Lung (tissue), 17 donors: ENCODE measurements at places on chromosomes 7 and 10. TPM values are rescaled to one million over a fixed set of nuclear protein-coding genes. Genes with fewer than 3 reads are reported as not detected.

The MASTL gene
- polyA plus RNA-seq, result 5.0 TPM

The UPK3B gene
- polyA plus RNA-seq, result 24.3 TPM

The SVIL gene
- 13.6 TPM for polyA plus RNA-seq

The WIPF3 gene
- polyA plus RNA-seq, result 0.23 TPM

DNA sequence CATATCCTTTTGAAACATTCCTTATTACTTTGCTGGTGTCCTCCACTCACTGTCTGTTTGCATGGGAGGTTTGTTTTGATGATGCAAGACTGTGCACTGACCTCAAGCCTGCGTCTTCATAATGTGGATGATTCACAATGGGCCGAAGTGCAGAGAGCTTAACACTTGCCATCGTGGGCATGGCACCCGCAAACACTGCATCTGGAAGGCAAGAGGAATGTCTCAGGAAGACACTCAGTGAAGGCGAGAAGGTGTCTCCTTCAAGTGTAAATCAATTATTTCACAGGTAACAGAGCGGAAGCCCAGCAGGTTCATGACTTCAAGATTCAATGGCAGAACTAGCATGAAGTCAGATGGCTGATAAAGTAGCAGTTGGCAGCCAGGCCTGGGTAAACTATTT, 98.1 kb downstream of the DPY19L1 start:
- DNase-seq, result no peak

DNA sequence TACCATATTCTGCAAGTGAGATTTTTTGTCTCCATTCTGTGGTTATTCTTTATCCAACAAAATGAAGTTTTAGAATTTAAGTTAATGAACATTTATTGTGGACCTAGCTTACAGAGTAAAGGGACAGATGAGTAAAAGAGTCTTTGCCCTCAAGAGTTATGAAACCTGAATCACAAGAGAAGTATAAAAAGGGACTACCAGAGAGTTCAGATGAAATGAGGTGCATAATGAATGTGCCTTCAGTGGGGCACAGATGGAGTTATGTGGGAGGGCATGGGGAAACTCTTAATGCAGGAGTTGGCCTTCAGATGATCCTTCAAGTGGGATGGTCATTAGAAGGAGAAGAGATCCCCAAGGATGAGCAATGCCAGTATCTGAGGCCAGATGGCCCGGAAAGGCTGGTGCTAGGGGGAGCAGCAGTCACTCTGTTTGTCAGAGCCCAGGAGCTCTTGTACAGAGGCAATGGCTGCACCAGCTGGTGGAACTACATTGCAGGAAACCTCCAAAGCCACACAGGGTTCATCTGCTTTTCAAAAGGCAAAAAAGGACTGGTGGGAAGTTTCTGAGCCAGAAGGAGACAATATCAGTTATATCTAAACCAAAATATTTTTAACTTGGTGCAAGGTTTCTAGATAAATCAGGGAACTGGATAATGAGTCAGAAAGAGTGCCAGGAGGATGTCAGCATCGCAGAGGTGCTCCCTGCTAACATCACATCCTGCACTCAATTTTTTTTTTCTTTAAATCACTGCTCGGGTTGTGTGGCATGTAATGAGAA, 162.0 kb downstream of the KLF6 start:
- DNase-seq, result no peak

GRCh38 chr10:17643339-17643754, 604 bp upstream of the STAM start:
- DNase-seq, result no peak

DNA sequence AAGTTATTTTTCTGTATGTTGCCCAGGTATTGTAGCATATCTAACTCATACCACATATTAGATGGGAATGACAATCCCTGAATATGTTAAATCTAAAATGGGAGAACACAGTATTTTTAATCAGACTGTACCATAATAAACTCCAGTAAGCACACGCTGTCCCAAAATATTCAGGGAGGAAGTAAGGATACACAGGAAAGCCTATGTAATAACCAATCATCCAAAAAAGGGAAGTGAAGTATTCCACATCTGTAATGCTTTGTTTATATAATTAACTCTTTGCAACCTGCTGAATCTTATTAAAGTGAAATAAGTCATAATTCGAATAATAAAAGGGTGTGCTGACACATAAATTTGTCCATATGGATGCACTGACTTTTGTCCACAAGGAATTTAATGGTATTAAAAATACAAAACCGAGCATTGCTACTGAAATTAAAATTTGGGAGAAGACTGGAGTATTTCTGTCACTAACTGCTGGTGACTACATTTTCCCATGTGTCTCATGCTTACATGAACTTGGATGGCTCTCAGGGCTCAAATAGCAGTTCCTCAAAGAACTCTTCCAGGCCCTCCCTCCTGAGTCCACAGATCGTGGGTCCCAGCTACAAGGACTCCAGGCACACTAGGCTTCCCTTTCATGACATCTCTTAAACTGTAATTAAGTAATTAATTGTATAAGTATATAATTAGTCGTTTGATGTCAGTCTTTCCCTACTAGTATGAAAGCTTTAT, 120.6 kb downstream of the NEBL start:
- no peak for DNase-seq

DNA sequence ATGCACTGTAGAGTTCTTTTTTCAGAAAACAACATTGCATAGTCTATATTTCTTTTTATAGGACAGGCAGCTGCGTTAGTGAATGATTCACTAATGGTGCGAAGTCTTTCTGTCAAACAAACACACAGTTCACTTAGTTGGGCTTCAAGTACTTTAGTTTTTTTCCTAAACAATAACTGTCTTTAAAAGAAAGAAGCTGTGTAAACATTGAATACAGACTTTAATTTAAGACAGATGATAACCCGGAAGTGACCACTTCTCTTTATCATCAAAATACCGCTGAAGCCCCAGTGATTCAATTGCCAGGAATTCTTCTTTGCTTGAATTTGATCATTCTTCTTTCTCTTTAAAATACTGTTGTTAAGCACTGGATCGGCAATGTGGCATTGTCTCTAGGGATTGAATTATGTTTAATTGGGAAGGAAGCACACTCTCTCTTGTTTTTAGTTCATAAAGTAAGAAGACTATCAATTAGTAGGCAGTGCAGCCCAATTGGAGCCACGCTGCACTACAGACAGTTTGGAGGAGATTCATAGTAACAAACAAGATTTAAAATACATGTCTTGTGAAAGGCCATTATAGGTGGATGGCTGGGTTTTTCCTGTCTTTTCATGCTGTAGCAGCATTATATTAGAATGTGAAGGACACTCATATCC, 30.4 kb downstream of the CNTNAP2 start:
- DNase-seq, result peak; percentile 61

DNA sequence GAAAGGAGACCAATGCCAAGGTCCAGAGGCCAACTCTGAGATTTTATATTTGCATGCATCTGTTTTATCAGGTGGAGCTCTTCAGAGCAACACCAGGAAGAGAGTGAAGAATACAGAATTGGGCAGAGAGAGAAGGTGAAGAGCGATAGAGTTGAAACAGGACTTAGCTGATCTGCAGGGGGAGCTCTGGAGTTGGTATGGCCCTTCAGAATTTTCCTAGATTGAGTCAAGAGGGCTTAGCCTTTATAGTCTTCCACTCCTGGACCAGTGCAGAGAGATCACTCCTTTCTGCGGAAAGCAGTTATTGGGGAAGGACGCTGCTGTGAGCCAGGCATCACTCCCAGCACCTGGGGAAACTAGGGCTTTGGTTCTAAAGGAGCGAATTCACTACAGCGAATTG, 105.0 kb upstream of the DGKB start:
- DNase-seq, result no peak

DNA sequence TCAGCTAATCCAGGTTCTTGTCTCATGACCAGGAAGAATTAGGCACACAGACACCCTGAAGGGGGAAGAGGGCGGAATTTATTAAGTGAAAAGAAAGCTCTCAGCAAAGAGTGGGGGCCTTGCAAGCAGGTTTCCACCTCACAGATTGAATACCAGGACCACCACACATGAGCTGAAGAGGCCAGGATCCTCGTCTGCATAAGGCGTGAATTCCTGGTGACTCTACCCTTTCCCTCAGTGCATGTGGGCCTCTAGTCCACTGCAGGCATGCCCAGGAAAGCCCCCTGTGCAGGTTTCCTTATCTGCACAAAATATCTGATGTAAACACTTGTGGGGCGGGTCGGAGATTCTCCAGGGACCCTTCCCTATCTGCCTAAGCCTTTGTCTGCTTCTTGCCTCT, 782.1 kb upstream of the LRRN3 start:
- no peak for DNase-seq
